ENCODE measurements at places on chromosomes 12 and 14.

DNA sequence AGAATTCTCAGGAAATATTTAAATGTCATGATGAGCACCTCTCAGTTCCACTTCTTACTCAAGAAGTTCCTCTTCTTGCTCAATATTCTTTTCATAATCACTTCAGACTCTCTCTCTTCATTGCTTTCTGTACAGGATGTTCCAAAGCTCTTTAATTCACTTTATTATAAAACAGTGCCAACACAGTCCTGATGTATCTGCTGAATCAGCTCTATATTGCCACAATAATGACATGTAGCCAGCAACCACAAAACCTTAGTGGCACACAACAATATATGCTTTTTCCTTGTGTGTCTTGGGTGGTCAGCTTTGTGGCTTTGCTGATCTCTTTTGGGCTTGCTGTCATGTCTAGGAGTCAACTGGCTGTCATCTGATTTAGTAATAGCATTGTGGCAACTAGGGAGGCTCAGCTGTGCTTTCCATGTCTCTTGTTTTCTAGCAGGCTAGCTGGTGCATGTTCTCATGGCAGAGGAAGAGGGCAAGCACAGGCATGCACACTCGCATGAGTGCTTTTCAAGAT is 52.8 kb upstream of the SLC2A13 start:
- DNase-seq, result no peak

DNA sequence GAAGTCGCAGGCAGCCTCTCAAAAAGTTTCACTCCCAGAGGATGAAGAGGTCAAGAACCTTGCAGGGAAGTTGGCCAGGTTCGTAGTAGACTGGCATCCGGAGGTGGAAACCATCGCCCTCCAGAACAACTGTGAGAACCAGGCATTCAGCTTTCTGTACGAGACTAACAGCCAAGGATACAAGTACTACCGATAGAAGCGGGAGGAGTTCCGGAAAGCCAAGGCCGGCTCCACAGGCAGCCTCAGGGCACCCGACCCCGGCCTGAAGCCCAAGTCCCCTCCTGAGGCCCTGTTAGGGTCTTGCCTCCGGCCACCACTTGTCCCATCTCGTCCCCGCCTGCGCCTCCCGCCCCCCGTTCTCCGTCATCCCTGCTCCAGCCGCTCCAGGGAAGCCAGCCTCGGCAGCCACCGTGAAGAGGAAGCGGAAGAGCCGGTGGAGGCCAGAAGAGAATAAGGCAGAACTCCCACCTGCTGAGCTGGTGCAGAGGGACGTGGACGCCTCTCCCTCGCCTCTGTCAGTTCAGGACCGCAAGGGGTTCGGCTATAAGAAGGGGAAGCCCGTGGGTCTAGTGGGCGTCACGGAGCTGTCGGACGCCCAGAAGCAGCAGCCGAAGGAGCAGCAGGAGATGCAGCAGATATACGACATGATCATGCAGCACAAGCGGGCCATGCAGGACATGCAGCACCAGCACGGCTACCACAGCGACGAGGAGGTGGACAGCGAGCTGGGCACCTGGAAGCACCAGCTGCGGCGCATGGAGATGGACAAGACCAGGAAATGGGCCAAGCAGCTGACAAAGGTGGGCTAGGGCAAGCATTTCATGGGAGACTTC is 366.8 kb upstream of the ATXN7L3B start:
- no peak for DNase-seq

- DNase-seq, result no peak
Observed at GRCh38 chr12:127685491-127685890, 581.5 kb upstream of the TMEM132C start.

DNA sequence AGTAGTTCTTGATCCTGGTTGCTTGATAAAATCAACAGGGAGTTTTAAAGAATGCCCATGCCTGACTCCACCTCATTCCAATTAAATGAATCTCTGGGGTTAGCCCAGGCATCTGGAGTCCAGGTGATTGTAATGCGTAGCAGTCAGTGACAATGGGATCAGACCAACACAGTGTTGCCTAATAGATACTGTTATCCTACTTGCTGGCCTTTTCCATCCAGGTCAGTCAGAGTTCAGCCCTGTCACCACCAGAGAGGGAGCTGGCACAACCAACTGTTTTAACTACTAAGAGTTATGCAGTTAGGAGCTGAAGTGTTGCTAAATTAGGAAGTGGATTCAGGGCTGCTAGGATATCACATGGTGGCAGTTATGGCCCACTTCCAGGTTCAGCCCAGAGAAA is 107.1 kb downstream of the GPR135 start:
- peak; percentile 91 for DNase-seq

GRCh38 chr12:53476769-53477209 is 22.5 kb downstream of the MAP3K12 start:
- no peak for DNase-seq

- DNase-seq, result no peak
Observed at GRCh38 chr12:88882662-88883061, 302.4 kb upstream of the KITLG start.

DNA sequence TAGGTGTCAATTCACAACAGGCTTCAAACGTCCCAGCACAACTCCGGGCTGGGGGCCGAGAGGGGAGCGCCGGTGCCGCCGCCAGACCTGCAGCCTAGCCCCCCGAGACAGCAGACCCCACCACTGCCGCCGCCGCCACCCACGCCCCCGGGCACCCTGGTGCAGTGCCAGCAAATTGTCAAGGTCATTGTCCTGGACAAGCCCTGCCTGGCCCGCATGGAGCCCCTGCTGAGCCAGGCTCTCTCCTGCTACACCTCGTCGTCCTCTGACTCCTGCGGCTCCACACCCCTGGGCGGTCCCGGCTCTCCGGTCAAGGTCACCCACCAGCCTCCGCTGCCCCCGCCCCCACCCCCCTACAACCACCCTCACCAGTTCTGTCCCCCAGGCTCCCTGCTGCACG is 39.4 kb downstream of the SLC6A12 start:
- DNase-seq, result no peak

- DNase-seq, result no peak
Observed at GRCh38 chr14:104184911-104185499, 46.6 kb downstream of the KIF26A start.

DNA sequence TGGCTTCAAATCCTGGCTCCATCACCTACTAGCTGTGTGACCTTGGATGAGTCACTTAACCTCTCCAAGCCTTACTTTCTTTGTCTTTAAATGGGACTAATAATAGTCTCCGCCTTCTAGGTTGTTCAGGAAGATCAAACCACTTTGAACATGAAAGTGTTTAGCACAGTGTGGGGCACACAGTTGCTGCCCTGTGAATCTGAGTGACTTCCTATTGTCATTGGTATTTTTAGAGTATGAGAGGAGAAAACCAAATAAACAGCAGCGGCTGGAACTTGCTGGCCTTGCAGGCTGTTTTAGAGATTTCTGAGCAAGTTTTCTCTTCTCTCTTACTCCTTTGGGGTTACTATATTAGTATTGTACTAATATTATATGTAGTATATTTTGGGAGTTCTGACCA is 120.7 kb upstream of the MYL2 start:
- no peak for DNase-seq

DNA sequence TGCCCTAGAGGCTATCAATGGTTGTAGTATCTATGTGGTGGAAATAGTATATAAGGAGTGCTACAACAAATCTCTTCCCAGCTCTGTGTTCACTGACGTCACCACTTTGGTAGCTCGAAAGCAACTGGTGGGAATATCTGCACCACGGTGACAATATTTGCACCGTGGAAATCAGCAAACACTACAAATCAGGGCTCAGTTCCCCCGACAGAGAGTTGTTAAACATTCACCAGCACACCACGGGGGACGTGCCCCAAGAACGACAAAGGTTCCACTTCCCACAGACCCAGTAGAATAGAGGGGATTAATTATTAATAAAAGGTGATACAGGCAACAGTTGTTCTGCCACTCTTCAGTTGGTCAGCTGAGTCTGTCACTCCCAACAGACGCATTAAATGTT is 98.4 kb downstream of the CCDC60 start:
- no peak for DNase-seq

DNA sequence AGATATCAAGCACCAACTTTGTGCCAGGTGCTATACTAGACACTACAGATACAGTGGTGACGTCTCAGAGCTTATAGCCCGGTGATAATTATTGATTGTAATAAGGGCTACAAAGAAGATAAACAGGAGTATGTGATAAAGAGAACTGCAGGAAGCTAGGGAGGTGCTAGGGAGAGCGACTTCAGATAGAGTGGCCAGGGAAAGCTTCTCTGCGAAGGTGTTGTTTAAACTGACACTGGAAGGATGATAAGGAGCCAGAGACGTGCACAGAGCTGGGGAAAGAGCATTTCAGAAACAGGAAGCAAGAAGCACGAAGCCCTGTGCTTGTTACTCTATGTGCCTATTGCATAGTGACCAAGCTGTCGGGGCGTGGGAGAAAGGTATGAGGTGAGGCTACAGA is 48.1 kb upstream of the OTX2 start:
- no peak for DNase-seq

- no peak for DNase-seq
Observed at GRCh38 chr12:157644-158043, 56.3 kb downstream of the SLC6A12 start.

DNA sequence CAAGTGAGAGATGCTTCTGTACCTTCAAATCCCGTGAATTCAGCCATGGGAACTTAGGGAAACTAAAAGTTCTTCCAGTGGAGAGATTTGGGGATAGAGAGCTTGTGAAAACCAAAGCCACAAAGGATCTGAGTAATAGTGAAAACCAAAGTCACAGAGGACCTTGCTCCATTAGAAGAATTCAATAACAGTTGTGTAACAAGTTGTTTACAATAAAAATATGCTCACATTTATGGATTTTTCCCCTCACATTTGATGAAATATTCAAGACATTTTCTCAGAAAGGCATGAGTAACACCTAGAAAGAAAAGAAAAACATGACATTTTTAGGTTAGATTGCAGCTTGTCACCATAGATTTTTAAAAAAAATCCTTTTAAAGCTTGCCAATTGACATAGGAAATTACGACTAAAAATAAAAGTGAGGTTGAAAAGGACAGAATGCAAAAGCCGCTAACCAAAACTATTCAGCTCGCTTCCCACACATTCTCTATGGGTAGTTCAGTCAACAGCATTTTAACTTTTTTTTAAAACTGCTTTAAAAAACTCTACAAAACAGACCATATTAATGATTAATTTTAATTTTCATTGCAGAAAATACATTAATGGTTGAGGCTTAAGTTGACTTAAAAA is 113.2 kb downstream of the CAND1 start:
- no peak for DNase-seq

GRCh38 chr12:2258025-2258424 is 205.2 kb downstream of the CACNA1C start:
- DNase-seq, result no peak

DNA sequence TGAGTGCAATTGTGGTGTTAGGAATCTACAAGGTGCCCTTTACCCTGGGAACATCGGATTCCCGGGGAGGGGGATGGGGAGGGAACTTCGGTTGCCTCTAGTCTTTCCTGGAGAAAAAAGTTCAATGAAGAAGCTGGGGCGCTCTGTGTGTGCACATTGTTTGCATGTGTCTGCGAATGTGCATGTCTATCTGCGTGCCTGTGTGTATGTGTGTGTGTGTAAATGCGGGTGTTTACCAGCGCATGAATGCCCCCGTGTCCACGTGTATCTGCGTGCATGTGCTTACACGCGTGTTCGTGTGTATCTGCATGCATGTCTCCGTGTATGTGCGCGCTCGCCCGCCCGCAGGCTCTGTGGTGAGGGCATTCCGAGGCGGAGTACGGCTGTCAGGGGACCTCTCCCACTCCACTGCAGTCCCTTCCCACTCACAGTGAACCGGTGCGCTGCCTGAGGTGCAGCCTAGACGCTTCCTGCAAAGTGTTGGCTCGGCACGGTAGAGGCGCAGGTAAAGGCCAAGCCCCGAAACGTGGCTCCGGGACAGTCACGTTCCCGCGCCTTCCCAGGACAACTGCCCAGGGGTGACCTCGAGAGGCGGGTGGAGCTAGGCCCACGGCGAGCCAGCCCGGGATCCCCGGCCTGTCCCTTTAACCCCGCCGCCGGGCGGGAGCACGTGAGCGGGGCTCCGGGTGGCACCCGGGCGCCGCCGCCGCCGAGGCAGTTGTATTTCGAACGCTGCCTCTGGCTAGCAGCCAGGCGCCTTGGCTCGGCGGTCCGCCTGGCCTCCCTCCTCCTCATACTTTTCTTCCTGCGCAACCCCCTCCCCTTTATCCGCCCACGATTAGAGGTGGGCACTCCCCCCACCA is 539 bp upstream of the HMGA2 start:
- DNase-seq, result peak; percentile 62

- DNase-seq, result peak; percentile 99
Observed at GRCh38 chr14:51239813-51240803, at the start of gene TMX1. Gene TMX1, plus strand, starts transcription at chr14:51240247. Its CDS starts 46 bp downstream, at chr14:51240293.

DNA sequence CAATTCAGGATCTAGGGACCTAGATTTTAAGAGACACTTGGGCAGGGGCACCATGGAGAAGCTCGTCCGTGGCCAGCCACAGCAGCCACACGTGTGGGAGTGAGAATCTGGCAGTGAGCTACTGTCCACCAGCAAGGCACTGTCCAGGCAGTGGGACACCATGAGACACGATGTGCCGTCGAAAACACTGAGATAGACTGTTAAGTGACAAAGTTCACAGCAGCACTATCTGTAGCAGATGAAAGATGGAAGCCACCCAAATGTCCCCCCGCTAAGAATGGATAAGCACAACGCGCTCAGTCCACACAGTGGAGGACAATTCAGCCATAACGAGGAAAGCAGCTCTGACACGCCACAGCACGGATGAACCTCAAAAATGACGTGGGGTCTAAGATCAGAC is 19.7 kb downstream of the RILPL1 start:
- no peak for DNase-seq

- DNase-seq, result no peak
Observed at GRCh38 chr14:29462772-29463171, 464.9 kb downstream of the PRKD1 start.

DNA sequence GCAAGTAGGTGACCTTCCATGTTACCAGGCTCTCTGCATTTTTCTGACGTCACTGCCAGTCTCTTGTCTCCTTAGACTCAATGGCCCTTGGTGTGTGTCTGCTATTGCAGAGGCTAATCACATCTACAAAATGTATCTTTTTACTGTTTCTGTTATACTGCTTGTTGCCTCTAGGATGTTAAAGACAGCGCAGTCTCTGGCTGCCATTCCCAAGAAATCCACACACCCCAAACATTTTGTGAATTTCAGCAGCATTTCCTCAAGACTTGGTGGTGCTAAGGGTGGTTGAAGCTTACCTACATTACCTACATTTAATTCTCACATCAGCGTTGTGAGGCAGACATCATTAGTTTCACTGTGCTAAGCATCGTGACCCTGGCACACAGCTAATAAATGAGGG is 87.2 kb downstream of the C12orf75 start:
- no peak for DNase-seq

DNA sequence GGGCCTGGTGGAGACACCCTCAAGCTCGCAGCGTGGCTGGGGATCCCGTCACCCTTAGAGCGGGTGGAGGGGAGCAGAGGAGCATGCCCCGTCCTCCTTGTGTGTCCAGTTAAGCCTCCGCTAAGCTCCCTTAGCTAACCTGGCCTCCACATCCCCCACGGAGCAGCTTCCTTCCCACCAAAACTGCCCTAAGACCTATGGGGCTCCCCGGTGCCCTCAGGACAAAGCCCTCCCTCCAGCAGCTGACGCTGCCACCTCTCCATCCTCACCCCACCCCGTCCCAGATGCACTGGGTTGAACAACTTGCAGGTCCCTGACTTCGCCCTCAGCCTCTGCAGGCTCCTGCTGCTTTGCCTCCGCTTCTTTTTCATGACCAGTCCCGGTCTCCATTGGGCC is 4.0 kb downstream of the AHNAK2 start:
- no peak for DNase-seq

All from HFF-Myc (cell line).